ENCODE measurements at places on chromosomes 13 and 19. TPM values are rescaled to one million over a fixed set of nuclear protein-coding genes. Genes with fewer than 3 reads are reported as not detected.

HCN2 gene
- total RNA-seq, result 0.32 TPM

ZNF878 gene
- total RNA-seq, result 0.31 TPM

FBXO27 gene
- total RNA-seq, result 1.1 TPM

RASGRP4 gene
- total RNA-seq, result not detected

LEUTX gene
- total RNA-seq, result not detected

SPACA4 gene
- total RNA-seq, result not detected

KLK15 gene
- not detected for total RNA-seq

RLN3 gene
- not detected for total RNA-seq

Data from bladder microvascular endothelial cell (primary cell).